ENCODE measurements at places on chromosomes 3 and 15. TPM values are rescaled to one million over a fixed set of nuclear protein-coding genes. Genes with fewer than 3 reads are reported as not detected.

TERB2 gene
- not detected for total RNA-seq

KIF7 gene
- total RNA-seq: 23.4 TPM

GPR27 gene
- total RNA-seq: 17.7 TPM

WWTR1 gene
- total RNA-seq: 24.8 TPM

TGM4 gene
- not detected for total RNA-seq

C3orf20 gene
- total RNA-seq: not detected

GOLGA6A gene
- total RNA-seq: 0.72 TPM

CCDC39 gene
- 0.79 TPM for total RNA-seq

NPTN gene
- 90.9 TPM for total RNA-seq

KIF23 gene
- total RNA-seq: 57.2 TPM

NT5DC2 gene
- 444 TPM for total RNA-seq

SCAPER gene
- total RNA-seq: 7.4 TPM

SLCO2A1 gene
- 0.98 TPM for total RNA-seq

NTRK3 gene
- 2.4 TPM for total RNA-seq

IGSF11 gene
- 1.2 TPM for total RNA-seq

DCLK3 gene
- total RNA-seq: 1.4 TPM

SI gene
- not detected for total RNA-seq

NBEAL2 gene
- 50.4 TPM for total RNA-seq

MLF1 gene
- 20.4 TPM for total RNA-seq

VIPR1 gene
- total RNA-seq: 6.5 TPM

SPSB4 gene
- total RNA-seq: 6.0 TPM

TRANK1 gene
- 5.9 TPM for total RNA-seq

KIAA1143 gene
- 47.4 TPM for total RNA-seq

CSTA gene
- total RNA-seq: not detected

ANKRD34C gene
- total RNA-seq: not detected

SEC61A1 gene
- total RNA-seq: 146 TPM

MYO5A gene
- 22.0 TPM for total RNA-seq

RTP1 gene
- 6.6 TPM for total RNA-seq

THPO gene
- 0.85 TPM for total RNA-seq

ADAMTS7 gene
- 25.0 TPM for total RNA-seq

DISP2 gene
- 0.59 TPM for total RNA-seq

Measured in H9 (cell line).